ENCODE measurements at places on chromosomes 1 and 21. TPM values are rescaled to one million over a fixed set of nuclear protein-coding genes. Genes with fewer than 3 reads are reported as not detected.

- no peak for DNase-seq
- H3K4me1 ChIP-seq, result no peaks in the 10 kb centered on the region
- no peak overlapping the region for H3K4me3 ChIP-seq
- peaks cover 29% of the 10 kb centered on the region for H3K27me3 ChIP-seq
- no peak overlapping the region for H3K27ac ChIP-seq
Observed at GRCh38 chr1:3007298-3008147, 13.7 kb upstream of the ACTRT2 start.

DNA sequence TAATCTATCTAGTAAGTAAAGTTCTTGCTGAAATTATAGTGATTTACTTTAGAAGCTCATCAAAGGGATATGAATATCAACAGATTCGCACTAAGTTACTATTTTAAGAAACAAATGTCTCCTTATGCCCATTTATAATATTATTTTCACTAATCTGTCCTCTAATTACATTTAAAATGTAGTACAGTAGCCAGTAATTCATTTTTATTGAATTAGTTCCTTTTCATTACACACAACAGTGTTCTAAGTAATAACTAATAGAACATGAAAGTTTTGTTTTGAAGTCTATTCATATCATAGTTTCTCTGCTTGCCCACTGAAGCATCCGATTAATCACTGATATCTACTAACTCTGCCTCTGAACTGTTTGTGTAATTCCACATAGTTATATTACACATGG is 225.8 kb downstream of the NEGR1 start:
- H3K27me3 ChIP-seq, result no peaks in the 10 kb centered on the region
- H3K4me3 ChIP-seq, result no peak overlapping the region
- no peaks in the 10 kb centered on the region for H3K4me1 ChIP-seq
- no peak overlapping the region for H3K27ac ChIP-seq
- no peak for DNase-seq

DNA sequence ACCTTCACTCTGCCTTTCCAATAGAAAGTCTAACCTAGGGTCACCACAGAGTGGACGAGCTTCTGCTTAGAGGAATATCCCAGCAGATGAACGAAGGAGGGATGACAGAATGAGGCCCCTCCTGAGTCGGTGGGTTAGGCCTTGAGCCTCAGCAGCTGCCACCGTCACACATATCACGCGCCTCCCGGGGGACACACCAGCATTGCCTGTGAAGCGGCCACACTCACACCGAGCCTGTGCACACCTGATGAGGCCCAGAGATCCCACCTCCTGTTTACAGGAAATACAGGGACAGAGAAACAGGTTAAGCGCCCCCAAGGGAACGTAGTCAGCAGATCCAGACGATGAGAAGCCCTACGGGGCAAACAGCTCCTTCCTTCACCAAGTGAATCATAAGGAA is 25.1 kb upstream of the LRRC47 start:
- no peak overlapping the region for H3K27ac ChIP-seq
- DNase-seq, result no peak
- no peaks in the 10 kb centered on the region for H3K36me3 ChIP-seq
- H3K27me3 ChIP-seq, result no peaks in the 10 kb centered on the region
- no peak overlapping the region for H3K4me3 ChIP-seq

DNA sequence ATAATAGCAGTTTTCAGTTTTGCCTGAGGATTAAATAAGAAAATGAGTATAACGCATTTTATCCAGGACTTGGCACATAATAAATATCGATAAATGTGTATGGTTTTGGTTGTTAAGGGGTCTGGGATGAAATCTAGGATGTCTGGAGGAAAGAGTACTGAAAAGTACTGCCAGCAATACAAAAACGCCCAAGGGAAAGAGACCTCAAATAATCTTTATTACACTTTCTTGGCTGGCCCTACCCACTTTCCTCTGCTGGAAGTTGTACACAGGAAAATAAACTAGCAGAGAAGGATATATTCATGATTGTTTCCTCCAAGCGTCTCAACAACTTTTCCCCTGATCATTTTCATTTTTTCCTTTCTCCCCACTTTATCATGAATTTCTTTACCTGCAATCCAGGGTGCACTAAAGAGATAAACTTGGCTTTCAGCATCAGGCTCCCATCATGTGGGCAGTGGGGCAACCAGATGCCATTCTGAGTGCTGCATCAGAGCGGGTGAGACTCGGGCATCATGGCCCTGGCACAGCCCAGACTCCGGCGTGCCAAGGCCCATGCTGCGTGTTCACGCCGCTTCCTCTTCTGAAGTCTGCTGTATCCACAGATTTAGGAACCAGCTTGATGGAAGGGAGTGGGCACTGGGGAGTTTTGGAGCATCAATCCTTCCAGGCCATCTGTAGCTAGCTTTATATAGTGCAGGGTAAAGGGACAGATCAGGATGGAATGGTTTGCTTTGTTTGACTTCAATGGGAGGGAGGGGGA is 35.8 kb upstream of the PLXNA2 start:
- no peak overlapping the region for H3K27ac ChIP-seq
- H3K36me3 ChIP-seq, result no peaks in the 10 kb centered on the region
- peaks cover 21% of the 10 kb centered on the region for H3K4me1 ChIP-seq
- no peak for DNase-seq

GRCh38 chr1:14884614-14885175 is 268.9 kb upstream of the TMEM51 start:
- H3K36me3 ChIP-seq, result no peaks in the 10 kb centered on the region
- H3K4me1 ChIP-seq, result peaks cover 3% of the 10 kb centered on the region
- H3K4me3 ChIP-seq, result no peak overlapping the region
- no peak for DNase-seq

DNA sequence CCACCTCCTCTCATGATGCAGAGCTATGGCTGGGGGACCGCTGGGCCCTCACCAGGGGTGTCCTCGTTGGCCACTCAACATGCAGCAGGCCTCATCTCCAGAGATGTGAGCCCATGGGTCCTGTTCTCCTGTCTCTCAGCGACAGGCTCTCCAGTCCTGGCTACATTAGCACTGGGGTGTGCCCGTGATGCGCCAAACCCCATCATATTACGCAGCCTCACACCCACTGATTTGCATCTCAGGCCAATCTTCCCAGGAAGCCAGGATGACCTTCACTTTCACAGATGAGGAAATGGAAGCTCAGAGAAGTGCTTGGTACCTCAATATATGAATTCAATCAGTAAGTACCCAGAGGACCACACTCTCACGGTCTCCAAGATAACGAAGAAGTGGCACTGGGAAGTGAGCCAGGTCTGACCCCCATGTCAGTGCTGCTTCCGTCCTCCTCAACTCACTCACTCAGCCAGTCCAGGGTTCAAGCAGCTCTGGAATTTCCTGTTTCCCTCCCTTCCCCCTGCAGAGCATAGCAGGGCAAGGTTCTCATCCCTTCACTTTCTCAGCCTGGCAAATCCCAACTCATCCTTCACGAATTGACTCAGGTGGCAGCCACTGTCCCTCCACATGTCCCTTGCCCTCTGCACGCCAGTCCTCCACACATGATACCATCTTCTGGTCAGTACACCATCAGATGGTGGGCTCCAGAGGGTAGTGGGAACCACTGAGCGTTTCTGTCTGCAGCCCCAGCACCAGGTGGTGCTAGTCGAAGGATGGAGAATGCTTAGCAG is 28.9 kb upstream of the EVA1B start:
- no peak overlapping the region for H3K27ac ChIP-seq
- H3K4me1 ChIP-seq, result peaks cover 40% of the 10 kb centered on the region
- H3K27me3 ChIP-seq, result no peaks in the 10 kb centered on the region
- H3K4me3 ChIP-seq, result no peak overlapping the region
- DNase-seq, result no peak

GRCh38 chr1:88878731-88879130 is 12.6 kb downstream of the GTF2B start:
- H3K4me3 ChIP-seq, result no peak overlapping the region
- H3K27ac ChIP-seq, result no peak overlapping the region
- peaks cover 58% of the 10 kb centered on the region for H3K4me1 ChIP-seq
- no peaks in the 10 kb centered on the region for H3K27me3 ChIP-seq
- H3K36me3 ChIP-seq, result peaks cover 60% of the 10 kb centered on the region
- no peak for DNase-seq

GRCh38 chr21:35195232-35195631 is 146.1 kb upstream of the RUNX1 start:
- no peaks in the 10 kb centered on the region for H3K4me1 ChIP-seq
- H3K27me3 ChIP-seq, result no peaks in the 10 kb centered on the region
- H3K4me3 ChIP-seq, result no peak overlapping the region
- DNase-seq, result no peak
- H3K27ac ChIP-seq, result no peak overlapping the region

GRCh38 chr1:47533793-47534328 is 96.0 kb downstream of the FOXD2 start:
- no peaks in the 10 kb centered on the region for H3K27me3 ChIP-seq
- peaks cover 4% of the 10 kb centered on the region for H3K4me1 ChIP-seq
- H3K27ac ChIP-seq, result peak overlapping the region; percentile 7
- DNase-seq, result no peak

DNA sequence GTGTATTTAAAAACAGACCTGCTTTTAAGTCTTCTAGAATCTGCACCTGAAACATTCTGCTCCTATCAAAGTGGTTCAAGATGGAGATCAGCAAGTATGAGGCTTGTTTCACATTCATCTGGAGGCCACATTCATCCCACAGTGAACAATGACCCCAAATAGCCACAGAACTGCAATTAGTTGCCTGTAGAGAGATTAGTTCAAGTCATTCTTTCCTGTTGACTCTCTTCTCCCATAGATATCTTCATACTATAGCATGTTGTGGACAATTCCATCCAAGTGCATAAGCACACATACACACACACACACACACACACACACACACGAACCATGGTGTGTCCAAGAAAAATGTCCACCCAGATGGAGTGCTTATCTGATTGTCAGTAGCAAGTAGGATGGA is 101.7 kb upstream of the FGGY start:
- no peak for DNase-seq
- no peak overlapping the region for H3K4me3 ChIP-seq

GRCh38 chr1:33211972-33212371 is 30.1 kb upstream of the TRIM62 start:
- no peak overlapping the region for H3K27ac ChIP-seq
- DNase-seq, result no peak
- H3K27me3 ChIP-seq, result no peaks in the 10 kb centered on the region

DNA sequence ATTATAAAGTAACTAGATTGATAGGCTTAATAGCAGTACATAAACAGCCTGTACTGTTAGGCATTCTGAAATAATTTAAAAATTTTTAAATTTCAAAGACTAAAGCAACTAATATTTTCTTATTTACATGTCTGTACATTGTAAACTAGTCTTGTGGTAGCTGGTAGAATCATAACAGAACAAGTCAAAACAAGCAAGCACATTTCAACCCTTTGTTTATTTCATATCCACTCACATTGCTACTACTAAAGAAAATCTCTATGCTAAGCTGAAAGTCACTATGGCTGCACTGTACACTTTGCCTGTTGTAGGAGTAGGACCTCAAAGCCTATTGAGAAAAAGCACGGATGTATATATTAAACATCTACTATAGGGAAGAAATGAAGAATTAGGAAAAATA is 738.2 kb upstream of the ADGRL4 start:
- no peaks in the 10 kb centered on the region for H3K4me1 ChIP-seq
- no peak overlapping the region for H3K27ac ChIP-seq
- H3K4me3 ChIP-seq, result no peak overlapping the region
- no peaks in the 10 kb centered on the region for H3K27me3 ChIP-seq

DNA sequence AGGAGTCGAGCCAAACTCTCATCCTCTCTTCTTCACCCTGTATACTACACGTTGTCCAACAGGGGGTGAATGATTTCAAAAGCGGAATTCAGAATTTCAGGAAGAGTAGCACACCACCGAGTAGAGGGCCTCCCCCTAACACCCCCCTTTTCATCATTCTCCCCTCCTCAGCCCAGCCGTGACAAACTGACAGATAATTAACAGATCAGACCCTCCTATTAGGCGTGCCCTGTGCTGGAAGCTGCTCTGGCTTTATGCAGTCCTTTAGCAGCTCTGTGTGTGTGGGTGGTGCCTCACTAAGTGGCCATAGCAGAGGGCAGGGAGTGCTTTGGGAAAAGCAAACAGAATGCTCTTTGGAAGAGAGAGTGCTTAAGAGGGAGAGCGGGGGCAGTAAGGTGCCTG is 44.3 kb downstream of the PEX14 start:
- H3K36me3 ChIP-seq, result no peaks in the 10 kb centered on the region
- peaks cover 3% of the 10 kb centered on the region for H3K4me1 ChIP-seq
- no peak overlapping the region for H3K4me3 ChIP-seq
- no peak overlapping the region for H3K27ac ChIP-seq
- DNase-seq, result no peak

- no peaks in the 10 kb centered on the region for H3K27me3 ChIP-seq
- H3K36me3 ChIP-seq, result peaks cover 7% of the 10 kb centered on the region
- H3K4me1 ChIP-seq, result no peaks in the 10 kb centered on the region
- H3K4me3 ChIP-seq, result no peak overlapping the region
- DNase-seq, result no peak
Observed at GRCh38 chr1:35499231-35499630, 58.0 kb downstream of the KIAA0319L start.

DNA sequence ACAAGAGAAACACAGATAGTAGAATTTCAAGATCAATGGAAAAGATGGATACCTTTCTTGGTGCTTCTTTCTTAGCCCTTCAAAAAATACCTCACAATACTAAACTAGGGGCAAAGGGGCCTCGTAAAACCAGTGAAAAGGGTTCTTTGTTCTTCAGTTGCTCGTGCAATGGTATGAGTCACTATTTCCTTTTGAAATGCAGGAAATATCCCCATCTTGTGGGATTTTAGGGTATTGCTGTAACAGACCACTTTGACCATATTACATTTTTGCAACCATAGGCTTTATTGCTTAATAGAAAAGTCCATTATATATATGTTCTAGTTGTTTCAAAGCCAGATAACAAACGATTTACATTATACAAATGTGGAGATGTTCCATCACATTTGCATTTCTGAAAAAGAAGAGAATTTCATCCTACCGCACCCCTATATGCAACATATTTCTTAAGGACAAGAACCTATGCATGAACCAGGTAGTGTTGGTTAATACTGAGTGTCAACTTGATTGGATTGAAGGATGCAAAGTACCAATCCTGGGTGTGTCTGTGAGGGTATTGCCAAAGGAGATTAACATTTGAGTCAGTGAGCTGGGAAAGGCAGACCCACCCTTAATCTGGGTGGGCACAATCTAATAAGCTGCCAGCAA is 88.6 kb upstream of the PKN2 start:
- no peaks in the 10 kb centered on the region for H3K36me3 ChIP-seq
- no peak for DNase-seq
- H3K4me1 ChIP-seq, result no peaks in the 10 kb centered on the region
- no peak overlapping the region for H3K27ac ChIP-seq
- H3K27me3 ChIP-seq, result no peaks in the 10 kb centered on the region

DNA sequence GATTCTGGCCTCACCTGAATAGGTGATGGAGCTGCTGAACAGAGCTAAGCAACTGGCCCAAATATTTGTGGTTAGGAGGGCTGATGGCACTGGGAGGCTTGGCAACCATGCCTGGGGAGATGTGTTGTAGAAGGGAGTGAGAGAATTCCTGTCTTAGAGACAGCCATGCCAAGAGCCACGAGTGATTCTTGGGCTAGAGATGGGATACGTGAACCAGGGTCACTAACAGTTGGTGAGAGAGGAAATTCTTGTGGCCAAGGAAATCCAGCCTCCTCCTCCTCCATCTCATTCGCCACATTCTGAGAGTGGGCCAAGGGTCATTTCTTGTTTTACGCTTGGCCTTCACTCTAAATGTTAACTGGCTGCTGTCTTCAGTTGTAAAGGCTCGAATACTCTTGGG is 46.3 kb downstream of the NGF start:
- H3K4me1 ChIP-seq, result peaks cover 10% of the 10 kb centered on the region
- H3K27me3 ChIP-seq, result no peaks in the 10 kb centered on the region
- H3K27ac ChIP-seq, result no peak overlapping the region
- no peak for DNase-seq
- no peaks in the 10 kb centered on the region for H3K36me3 ChIP-seq

Gene SELP
- 7.3 TPM for total RNA-seq

Gene HSPA6
- total RNA-seq, result 0.55 TPM

Gene CATSPERE
- 0.50 TPM for total RNA-seq

Gene IFI44L
- total RNA-seq, result 47.7 TPM

Gene PRDM15
- 3.2 TPM for total RNA-seq

Gene FLG2
- not detected for total RNA-seq

Gene SH2D2A
- total RNA-seq, result 0.59 TPM

Gene MCOLN3
- 0.91 TPM for total RNA-seq
